ENCODE measurements at places on chromosomes 12 and 14.
A peak's percentile ranks its signal among the peaks of the same experiment; 100 is the strongest.

- DNase-seq, result no peak
These were observed 1383.3 kb upstream of the TMEM132C start for GRCh38 chr12:126883697-126884096.

GRCh38 chr12:127459687-127460086, 807.3 kb upstream of the TMEM132C start:
- DNase-seq, result no peak

- peak; percentile 56 for DNase-seq
These were observed 508 bp downstream of the HNRNPC start for GRCh38 chr14:21268617-21269251.

GRCh38 chr14:93937519-93937918, 10.4 kb downstream of the FAM181A start:
- no peak for DNase-seq

DNA sequence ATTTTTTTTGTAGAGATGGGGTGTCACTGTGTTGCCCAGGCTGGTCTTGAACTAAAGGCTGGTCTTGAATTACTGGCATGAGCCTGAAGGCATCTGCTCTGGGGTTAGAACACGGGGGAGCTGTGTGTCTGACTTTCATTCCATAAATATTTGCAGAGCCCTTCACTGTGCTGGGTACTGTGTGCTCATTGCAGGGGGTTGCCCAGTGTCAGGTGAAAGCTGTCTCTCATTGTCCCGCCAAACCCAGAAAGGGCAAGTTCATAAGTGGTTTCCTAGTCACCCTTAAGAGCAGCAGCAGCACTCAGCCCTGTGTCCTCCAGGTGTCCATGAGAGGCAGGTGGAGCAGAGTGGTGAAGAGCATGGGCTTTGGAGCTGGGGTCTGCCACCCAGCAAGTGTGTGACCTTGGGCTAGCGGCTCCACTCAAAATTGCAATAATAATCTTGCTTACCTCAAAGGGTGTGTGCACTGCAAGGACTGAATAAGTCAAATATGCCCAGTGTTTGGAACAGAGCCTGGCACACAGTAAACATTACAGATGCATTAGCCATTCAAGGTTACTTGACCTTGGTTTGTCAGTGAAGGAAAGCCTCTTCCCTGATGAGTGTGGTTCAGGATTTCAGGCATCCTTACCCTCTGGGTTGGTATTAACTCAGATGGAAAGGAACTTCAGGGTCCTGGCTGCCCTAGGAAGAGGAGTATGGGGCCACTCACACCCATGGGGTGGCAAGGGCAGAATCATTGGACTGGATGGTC, 4.4 kb upstream of the SMIM41 start:
- peak; percentile 53 for DNase-seq

DNA sequence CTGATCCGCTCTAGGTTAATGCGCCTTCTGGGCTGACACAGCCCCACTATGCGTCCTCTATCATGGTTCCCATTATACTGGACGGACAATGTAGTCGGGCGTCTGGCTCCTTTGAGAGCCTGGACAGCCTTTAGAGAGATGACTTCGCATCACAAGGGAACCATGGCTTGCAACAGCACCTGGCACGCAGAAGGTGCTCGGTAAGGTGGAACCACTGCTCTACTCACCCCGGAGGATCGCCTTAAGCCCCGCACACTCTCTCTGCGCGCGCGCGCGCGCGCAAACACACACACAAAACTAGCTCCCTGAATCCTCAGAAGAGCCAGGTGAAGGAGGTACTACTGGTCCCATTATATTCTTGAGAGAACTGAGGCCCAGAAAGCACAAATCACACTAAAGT, 7.1 kb downstream of the MAP3K12 start:
- DNase-seq, result no peak

- DNase-seq, result no peak
These were observed 76.1 kb downstream of the RMST start for GRCh38 chr12:97538705-97539104.

- DNase-seq, result no peak
These were observed 201.5 kb upstream of the RTL1 start for GRCh38 chr14:101105045-101105444.

DNA sequence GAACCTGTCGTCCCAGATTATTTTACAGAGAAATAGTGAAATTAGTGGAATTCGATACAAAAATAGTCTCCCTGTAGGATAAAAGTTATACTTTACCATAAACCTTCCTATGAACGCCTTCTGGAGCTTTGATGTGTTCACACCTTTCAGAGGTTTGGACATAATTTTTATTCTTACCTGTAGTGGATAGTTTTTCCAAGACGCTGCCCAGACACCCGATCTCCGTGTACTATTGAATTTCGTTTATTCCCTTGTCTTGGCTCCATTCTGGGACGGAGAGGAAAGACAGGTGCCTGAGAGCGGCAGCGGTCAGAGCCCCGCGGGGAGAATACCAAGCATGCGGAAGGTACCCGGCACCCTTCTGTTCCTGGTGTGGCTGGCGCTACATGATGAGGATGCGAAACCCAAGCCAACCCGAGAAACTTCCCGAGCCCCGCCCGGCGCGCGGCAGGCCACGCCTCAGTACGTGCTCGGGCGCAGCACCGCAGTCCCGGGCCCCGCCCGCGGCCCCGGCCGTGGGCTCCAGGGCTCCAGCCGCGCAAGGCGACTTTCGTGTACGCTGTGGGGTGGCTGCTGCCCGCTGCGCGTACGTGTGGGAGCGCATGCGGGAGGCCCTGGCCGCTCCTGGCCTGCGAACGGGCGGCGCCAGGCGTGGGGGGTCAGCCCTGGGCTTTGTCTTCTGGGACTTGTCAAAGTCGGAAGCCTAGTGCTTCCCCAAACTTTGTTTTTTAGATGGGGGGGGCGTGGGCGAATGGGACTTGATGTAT, 11.3 kb upstream of the SNAPC1 start:
- DNase-seq, result no peak

GRCh38 chr14:104393898-104394381, 185.6 kb upstream of the C14orf180 start:
- DNase-seq, result no peak

DNA sequence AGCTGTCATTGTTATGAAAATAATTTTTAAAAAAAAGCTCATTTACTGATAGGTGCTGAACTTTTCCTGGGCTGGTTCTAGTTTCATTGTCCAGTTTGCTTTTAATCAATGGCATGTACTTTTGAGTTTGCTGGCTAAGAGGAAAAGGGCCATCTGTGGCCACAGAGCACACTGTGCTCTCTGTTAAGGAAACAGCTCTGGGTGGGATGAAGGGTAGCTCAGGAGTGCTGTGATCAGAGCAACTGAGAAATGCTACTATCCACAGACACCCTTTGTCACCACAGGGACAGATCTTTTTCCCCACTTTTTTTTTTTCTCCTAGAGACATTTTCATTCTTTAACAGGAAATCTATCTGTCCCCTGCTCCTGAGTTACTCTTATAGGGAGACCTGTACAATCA, 387.1 kb upstream of the PRICKLE1 start:
- DNase-seq, result no peak

GRCh38 chr12:88876857-88877256, 296.6 kb upstream of the KITLG start:
- DNase-seq, result peak; percentile 21

DNA sequence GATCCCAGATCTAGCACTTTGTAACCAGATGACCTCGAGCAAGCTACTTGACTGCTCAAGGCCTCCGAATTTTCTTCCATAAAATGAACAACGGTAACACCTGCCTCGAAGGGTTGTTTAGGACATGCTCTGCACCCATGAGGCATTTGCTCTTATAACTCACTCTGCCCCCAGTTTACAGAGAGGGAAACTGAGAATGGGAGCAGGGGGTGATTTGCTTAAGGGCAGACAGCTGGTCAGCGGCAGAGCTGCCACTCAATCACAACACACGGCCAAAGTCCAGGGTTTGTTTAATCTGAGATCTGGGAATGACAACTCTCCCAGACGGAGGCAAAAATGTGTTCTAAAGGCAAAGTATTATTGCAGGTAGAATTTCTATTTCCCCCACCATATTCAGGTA, 156.3 kb downstream of the RIMBP2 start:
- DNase-seq, result no peak

DNA sequence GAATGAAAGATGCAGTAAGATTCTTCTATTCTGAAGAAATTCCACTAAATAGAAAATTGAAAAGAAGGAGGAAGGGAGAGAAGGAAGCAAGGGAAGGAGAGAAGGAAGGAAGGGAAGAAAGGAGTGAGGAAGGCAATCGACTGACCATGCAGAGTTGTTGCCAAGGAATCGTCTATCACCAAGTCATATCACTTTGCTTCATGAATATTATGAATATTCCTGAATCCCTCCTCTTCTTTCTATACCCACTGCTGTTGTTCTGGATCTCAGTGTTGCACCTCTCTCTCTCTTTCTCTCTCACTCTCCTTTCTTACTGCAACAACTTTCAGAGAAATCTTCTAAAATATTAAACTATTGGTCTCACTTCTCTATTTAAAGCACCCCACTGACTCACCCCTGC, 222.4 kb downstream of the IPO8 start:
- no peak for DNase-seq

GRCh38 chr14:96351986-96352385, 11.2 kb downstream of the ATG2B start:
- peak; percentile 26 for DNase-seq

- DNase-seq, result no peak
These were observed 27.4 kb downstream of the SRRM4 start for GRCh38 chr12:119008691-119009221.

GRCh38 chr14:71371711-71372396, 464.6 kb downstream of the PCNX1 start:
- peak; percentile 73 for DNase-seq

DNA sequence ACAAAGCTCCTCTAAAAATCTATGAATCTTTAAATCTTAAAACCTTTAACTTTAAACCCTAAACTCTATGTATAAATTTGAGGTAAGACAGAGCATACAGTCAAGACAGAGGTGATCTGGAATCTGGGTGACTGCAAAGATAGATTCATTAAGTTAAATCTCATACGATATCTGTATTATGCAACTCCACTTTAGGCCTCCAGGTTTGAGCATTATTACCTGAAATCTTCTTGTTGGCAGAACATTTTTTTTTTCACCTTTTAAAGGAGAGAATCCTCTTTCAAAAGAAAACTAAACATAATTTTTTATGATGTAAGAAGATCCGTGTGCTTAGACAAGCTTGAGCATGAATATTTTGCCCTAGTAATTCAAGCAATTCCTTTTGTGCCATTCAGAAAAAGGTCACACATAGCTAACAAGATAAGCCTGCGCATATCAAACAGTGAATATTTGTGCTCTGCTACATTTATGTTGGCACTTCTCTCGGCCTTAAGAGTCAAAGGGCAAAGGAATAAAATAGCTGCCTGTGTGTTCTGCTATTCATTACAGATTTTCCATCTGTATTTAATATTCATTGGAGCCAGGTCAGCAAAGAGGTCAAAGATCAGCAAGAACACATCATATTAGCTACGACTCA, 163.3 kb downstream of the TMTC3 start:
- DNase-seq, result peak; percentile 4

DNA sequence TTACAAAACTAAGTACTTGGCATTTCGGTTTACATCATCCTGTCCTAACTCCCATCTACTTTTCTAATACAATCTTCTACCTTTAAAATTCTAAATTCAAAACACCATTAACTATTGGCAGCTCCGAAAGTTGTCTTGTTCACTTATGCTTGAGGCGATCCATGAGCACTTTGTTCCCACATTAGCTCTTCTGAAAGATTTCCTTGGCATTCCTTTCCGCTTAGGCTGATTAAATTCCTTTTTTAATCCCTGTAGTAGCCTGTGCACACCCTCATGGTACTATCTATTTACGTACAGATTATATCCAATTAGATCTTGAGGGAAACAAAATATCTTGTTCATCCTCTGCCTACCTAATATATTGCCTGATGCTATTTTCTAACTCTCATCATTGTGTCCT, 480.7 kb downstream of the PRKD1 start:
- DNase-seq, result no peak

GRCh38 chr14:73755434-73756014, 41.3 kb upstream of the PNMA1 start:
- DNase-seq, result peak; percentile 34

GRCh38 chr14:75340921-75341320, 62.3 kb downstream of the FOS start:
- DNase-seq, result no peak

- no peak for DNase-seq
These were observed 104.6 kb downstream of the NELL2 start for GRCh38 chr12:44771485-44772021.

DNA sequence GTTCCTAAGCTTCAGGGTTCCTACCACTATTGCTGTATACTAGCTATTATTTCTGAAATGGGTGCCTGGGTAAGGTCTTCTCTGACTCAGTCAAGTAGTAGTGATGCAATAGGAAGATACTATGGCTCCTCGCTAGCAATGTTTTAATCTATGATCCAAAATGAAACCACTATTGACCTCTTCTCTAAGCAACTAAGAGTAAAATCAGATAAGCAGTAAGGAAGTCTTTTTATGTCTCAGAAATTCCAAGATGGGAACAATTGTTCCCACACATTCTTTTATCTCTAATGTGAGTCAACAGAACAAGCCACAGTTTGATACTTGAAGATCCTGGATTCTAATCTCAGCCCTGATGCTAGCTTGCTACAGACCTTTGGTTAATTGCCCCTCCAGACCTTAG, 45.1 kb downstream of the AREL1 start:
- peak; percentile 60 for DNase-seq

DNA sequence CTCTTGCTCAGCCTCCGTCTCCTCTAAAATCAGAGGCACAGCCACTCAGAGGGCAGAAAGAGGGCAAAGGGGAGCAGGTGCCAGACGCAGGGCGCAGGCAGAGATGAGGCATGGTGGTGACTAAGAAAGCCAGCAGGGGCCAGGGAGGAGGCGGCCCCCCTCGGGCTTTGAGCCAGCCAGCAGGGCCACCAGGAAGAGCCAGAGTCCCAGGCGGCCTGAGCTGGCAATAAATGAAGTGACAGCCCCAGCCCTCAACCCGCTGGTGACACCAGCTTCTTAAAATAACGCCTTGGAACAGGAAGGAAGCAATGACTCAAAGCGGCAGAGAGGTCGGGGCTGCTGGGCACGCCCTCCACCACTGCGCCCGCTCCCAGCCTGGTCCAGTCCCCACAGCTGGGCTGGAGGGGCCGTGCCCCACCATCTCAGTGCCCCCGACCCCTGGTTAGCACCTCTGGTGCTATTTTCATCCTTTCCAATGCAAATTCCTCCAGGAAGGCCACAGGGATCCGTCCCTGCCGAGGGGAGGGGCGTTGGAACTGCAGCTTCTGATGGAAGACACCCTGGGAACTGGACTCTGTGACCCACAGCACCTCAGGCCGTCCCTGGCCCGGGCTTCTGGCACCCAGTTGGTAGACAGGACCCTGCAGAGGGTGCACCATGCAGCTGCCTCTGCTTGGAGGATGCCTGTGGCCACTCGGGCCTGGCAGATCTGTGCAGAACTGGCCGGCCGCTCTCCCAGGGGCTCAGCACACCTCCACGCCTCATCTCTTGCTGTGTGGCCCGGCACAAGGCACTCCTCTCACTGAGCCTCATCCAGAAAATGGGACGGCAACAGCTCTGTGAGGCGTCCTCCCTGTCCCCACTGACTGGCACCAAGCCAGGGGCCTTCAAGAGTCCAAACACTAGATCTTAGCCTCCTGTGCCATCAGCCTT, 113.7 kb downstream of the NCOR2 start:
- peak; percentile 93 for DNase-seq

- peak; percentile 3 for DNase-seq
These were observed 144.1 kb upstream of the PTPRQ start for GRCh38 chr12:80299976-80300375.

Measured in M059J (cell line).